ENCODE measurements at places on chromosomes 7 and 10.

- no peak for DNase-seq
Observed at GRCh38 chr7:81140775-81141174, 221.9 kb upstream of the SEMA3C start.

DNA sequence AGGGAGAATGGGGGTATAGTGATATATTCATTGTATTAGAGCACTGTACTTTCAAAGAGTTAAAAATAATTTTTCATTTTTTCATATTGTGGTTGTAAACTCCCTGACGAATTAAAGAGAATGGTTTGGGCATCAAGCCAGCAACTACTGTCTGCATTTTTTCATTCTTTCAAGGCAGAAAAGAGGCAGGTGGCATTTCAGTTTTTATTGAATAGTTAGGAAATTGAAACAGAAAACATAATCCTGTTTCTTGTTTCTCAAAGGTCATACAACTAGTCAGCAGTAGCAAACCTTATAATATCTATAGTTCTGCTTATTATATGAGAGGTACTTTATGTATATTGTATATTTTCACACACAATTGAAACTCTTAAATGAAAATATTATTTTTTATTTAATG lies 303.9 kb upstream of the KCND2 start:
- no peak for DNase-seq

GRCh38 chr10:63120554-63120953 lies 12.6 kb upstream of the NRBF2 start:
- DNase-seq: no peak

GRCh38 chr7:148537435-148537834 lies 53.1 kb upstream of the C7orf33 start:
- no peak for DNase-seq

Measured in CD4-positive, alpha-beta T cell treated with Interleukin-17A for 1 hour (primary cell).